ENCODE measurements at places on chromosomes 3 and 15. TPM values are rescaled to one million over a fixed set of nuclear protein-coding genes. Genes with fewer than 3 reads are reported as not detected.

DNA sequence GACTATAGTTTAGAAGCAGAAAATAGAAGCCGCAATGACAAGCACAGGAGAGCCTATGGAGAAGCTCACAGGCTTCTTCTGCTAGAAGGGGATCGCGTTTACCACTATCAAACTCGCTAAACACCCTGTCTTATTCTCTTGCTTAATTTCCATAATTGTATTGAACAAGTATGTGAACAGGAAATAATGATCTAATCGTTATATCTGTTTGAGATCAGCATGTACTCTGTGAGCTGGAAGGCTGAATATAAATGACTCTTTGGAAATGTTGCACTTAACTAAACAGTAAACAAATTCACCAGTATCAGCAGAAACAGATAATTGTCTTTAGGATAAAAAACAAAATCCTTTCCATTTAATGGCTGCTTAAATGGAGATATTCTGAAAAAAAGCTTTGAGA is 15.0 kb downstream of the NEK10 start:
- ATAC-seq = no peak

DNA sequence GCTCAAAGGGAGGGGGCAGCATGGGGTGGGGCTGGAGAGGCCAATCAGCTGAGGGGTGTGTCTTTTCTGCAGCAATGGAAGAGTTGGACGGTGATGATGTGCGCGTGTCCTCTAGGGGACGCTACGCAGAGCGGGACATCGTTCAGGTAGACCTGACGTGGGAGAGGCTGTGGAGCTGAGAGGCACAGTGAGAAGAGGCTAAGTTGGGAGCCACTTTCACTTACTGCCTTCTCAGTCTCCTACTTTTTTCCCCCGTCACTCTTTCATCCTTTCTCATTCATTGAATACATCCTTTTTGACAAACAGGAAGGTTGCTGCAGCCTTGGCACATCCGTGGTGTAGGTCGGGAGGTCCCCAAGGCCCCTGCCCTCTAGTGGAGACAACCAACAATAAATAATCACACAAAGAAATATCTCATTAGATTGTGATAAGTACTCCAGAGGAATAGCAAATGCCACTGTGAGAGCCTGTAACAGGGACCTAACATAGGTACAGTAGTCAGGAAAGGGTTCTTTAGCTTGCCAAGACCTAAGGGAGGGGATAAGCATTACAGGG is 4.4 kb upstream of the BRPF1 start:
- no peak for ATAC-seq

The SOX2 gene
- total RNA-seq = 129 TPM

GRCh38 chr3:105606016-105606415 is 239.3 kb downstream of the ALCAM start:
- no peak for ATAC-seq

DNA sequence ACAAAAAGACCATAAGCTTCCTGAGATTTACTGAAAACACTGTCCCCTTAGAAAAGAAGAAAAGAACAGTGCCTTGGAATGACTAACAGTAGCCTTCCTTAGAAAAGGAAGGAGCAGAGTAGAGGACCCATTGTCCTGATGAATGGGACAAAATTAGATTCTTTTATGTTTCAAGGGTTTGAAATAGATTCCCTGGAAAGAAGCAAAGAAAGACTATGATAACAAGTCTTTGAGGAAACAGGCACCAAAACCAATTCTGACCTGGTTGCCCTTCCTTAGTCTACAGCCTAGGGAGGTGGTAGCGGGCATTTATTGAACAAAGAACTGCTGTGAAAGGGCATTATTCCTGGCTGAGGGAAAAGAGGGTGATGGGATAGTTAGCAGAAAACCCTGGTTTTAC is 1024.8 kb downstream of the TBL1XR1 start:
- no peak for ATAC-seq

The EPHB3 gene
- total RNA-seq = 12.5 TPM

GRCh38 chr3:69032142-69032541 is 18.7 kb upstream of the EOGT start:
- ATAC-seq = no peak

All from motor neuron (in vitro differentiated cells).